ENCODE measurements at places on chromosomes 11 and 22.

DNA sequence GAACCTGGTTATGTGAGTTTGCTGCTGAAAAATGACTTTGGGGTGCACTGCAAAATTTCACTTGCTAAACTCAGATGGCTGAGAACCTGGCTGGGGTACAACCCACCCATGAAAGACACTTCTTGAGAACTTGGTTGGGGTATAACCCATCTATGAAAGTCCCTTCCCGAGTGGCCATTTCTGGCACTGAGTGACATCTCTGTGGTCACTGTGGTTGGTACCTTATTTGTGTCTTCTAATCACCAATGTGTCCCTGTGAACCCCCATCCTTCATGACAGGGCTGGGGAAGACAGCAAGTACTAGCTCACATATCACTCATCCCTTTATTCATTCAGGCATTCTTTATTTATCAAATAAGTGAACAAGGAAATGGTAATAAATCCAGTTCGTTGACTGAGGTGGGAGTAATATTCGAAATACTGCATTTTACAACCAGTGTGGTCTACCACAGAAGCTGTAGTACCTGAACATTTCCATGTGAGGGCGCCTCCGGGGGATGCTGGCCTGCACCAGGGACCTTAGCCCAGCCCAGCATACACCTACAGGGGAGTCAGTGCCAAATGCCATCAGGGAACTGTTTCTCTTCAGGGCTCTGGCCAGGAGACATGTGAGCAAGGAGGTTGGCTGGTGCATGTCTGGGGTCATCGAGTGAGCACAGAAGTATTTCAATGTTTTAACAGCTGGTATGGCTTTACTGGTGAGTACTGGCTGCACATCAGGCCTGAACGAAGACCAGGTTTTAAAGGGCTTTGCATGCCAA, 122.1 kb downstream of the CSNK2A3 start:
- DNase-seq: peak; percentile 13

- no peak for DNase-seq
Measured at GRCh38 chr22:30880181-30880601, 88.4 kb downstream of the MORC2 start.

- DNase-seq: no peak
Measured at GRCh38 chr22:49377306-49377705, 450.4 kb downstream of the BRD1 start.

DNA sequence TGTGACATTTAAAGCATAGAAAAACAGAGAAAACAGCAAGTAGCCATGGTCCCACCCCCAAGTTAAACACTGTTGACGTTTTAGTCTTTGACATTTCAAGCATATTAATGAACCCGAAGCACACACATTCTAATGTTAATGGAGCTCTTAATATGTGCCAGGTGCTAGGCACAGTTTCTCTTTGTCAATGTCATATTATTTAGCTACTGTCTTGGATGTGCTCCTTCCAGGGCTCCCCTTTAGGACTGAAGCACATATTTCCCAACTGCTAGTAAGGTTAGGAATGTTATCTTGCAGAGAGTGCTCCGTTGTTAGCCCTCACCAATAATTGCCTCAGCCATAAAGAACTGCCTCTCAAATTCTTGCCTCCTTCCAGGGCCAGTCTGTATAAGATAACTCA, 716.6 kb upstream of the TENM4 start:
- no peak for DNase-seq

- DNase-seq: no peak
Measured at GRCh38 chr11:13503393-13503792, 7.6 kb upstream of the PTH start.

- DNase-seq: no peak
Measured at GRCh38 chr11:17414317-17414737, 25.9 kb upstream of the KCNJ11 start.

DNA sequence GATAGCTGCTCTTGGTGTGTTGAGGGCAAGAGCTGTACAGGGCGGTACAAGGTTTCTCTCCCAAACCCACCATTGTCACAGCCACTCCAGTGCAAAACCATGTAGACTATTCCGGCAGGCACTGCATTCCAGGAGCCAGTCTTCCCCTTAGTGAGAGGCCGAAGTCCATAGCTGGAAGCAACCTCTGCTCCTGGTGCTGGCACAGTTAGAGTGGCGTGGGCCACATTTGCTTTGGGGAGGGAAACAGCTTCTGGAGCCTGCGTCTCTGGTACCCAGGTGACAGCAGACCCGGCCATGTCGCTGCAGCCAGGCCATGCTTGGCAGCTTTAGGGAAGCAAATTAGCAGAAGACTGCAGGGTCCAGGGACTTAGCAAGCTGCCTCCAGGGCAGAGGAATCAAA, 788.0 kb downstream of the BRD1 start:
- DNase-seq: no peak

- DNase-seq: no peak
Measured at GRCh38 chr11:113415343-113415742, 27.8 kb downstream of the ANKK1 start.

- no peak for DNase-seq
Measured at GRCh38 chr11:12099132-12099873, 11.1 kb upstream of the MICAL2 start.

GRCh38 chr11:22787551-22788162, 41.9 kb downstream of the SVIP start:
- peak; percentile 72 for DNase-seq

DNA sequence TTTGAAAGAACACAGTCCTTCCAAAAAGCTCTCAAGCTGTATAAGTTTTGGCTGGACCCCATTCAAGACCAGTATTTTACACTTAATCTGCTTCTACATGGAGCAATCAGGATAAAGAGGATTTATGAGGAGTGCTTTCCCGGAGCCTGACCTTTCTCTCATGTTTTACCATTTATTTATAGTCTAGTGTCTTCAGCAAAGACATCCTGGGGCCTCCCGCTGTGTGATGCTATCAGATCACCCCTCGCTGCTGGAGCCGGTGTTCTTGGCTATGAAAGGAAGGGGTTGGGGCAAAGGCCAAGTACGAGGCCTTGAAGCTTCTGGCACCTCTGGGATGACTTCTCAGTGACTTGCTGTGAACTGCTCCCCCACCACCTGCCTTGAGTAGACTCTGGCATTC, 189.6 kb downstream of the ADAMTS15 start:
- no peak for DNase-seq

DNA sequence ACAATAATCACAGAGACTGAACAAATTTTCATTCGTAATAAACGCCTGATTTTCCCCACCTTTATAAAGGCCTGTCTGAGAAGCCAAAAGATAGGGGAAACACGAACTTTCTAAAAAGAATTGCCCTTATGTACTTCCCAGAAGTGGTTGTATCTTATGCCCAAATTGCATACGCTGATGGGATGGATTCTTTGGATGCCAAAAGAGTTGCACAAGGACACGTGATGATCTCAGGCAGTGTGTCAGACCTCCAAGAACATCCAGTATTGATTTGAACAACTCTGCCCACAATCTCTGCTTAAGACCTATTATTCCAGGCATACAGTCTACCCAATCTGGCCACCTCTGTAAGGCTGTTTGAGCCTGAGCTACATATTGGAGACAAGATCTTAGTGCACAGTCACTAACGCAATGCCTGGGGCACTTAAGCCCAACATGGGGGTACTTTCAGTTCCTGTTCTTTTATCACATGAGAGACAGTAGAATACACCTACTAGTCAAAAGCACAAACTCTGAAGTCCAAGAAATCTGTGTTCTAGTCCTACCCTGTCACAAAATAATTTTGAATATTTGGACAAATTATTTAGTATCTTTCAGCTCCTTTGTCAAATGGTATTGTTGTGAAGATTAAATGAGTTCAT, 38.9 kb downstream of the OR10A6 start:
- peak; percentile 85 for DNase-seq

GRCh38 chr22:40051322-40051721, 56.6 kb downstream of the FAM83F start:
- no peak for DNase-seq

DNA sequence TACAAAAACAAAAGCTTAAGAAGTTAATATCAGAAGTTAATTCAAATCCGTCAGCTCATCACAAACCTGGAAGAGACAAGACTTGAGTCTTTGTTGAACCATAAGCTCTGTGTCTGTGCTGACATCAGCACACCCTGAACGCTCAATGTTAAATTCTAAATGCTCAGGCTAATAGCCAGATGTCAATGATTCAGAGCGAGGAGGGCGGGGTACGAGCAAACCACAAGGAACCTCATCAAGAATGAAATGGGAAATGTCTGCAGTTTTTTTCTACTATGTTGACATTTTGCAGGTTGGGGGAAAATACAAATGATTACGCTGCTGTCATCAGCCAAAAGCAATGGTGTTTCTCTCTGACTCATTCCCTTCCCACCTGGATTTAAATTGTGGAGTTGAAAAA, 1057.2 kb downstream of the NTM start:
- peak; percentile 80 for DNase-seq

GRCh38 chr11:60127311-60127811, 38.9 kb downstream of the MS4A2 start:
- peak; percentile 8 for DNase-seq

- DNase-seq: no peak
Measured at GRCh38 chr11:126639692-126640091, 284.2 kb downstream of the ST3GAL4 start.

GRCh38 chr22:22893891-22894739, 6.5 kb downstream of the IGLL5 start:
- no peak for DNase-seq

GRCh38 chr11:132140056-132140455, 769.6 kb downstream of the NTM start:
- no peak for DNase-seq

- peak; percentile 54 for DNase-seq
Measured at GRCh38 chr11:96075532-96075959, 151.6 kb upstream of the MTMR2 start.

DNA sequence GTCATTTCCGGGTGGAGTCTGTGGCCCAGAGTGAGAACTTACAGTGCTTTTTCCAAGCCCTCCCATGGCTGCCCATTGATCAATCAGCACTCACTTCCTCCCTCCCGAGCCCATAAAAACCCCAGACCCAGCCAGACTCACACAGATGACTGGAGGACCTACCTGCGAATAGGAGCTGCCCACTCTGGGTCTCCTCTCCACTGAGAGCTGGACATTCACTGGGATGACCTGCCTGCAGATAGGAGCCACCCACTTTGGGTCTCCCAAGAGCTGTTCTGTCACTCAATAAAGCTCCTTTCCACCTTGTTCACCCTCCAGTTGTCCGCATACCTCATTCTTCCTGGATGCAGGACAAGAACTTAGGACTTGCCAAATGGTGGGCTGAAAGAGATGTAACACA, 56.0 kb upstream of the B3GNT6 start:
- no peak for DNase-seq
